ENCODE measurements at places on chromosomes 1 and 21. TPM values are rescaled to one million over a fixed set of nuclear protein-coding genes. Genes with fewer than 3 reads are reported as not detected.

PLEKHN1 gene
- 2.4 TPM for total RNA-seq

TNFRSF14 gene
- 77.4 TPM for total RNA-seq

DNA sequence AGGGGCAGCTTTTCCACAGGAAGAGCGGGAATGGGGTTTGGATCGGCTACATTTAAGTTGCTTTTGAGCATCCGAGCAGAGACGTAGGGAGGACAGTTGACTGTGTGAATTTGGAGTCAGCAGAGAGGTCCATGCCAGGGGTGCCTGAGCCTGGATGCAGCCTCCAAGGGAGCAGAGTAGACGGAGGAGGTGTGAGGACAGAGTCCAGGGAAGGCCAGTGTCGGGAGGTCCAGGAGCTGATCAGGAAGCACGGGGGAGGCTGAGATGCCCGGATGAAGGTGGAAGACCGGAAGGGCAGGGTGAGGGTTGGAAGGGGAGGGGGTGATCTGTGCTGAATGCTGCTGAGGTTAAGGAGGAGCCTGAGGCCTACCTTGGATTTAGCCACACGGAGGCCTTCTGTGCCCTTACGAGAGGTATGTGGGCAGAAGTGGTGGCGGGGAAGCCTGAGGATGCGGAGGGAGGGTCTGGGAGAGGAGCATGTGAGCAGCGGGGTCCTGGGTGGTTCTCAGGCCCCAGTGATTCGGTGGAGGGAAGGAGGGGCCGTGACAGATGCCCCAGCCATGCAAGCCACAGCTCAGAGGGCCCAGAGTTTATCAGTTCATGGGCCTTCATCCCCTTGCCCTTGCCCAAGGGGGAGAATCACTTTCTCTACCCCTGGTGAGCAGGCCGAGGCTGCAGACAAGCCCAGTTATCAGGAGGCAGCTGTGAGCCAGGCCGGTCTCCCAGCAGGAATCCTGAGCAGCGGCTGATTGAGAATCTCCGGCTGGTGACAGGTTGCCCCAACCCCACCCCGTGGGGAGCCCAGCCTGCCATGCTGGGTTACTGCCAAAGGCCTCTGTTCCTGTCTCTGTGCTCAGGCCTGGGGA, 54.0 kb upstream of the ACTL8 start:
- no peak for DNase-seq

DNA sequence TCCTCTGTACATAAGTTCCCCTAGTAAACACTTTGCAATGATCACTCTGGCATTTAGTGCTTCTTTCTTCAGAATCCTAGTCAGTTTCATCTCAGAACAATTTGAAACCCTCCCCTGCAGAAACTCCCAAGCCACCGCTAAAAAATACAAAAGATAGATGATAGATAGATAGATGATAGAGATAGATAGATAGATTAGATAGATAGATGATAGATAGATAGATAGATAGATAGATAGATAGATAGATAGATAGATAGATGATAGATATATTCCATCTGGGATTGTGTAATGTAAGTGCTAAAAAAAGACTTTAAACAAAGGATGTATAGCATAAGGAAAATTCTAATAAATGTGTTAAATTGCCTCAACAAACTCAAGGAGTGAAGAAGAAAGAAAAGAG, 212.6 kb upstream of the POGK start:
- no peak for DNase-seq

DNA sequence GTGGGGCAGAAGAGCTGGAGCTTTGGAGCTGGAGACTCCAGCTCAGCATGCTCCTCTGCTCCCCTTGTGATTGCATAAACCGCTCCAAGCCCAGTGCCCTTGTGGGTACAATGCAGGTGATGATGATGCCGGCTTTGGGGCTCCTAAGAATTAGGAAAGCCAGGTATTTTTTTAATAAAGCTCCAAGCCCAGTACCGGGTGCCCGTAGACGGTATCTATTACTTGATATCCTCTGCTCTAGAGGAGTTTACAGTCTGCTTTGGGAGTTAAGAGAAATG, 27.2 kb downstream of the TENT5C start:
- no peak for DNase-seq

DNA sequence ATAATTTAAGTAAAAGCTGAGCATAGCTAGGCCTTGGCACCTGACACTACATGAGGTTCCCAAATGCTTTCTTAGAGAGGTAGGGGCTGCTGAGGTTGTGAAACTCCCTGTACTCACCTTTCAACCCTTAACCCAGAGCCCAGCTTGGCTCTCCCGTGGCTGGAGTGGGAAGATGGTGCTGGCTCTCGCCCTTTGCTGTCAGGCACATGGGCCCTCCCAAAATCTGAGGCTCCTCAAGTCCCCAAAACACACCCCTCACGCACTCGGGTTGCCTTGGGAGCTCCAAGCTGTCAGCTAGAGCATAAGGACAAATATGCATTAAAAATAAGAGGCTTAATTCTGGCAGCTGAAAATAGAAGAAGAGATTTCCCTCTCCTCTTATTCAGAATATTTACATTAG, 46.7 kb upstream of the PLPPR4 start:
- no peak for DNase-seq

DNA sequence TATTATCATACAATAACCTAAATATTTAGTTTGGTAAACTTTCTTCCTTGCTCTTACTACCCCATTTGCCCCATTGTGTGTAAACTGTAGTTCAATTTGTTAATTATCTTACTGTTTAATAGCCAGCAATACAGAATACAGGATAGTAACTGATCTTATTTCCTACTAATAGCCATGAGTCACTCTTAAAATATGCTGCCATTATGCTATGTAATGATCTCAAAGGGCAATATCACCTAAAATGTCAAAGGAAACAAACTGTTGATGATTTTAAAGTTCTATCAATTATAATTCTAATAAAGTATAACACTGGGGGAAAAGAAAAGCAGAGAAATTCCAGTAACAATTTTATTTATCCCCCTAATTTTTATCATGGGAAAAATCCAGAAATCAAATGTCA, 4.3 kb downstream of the SLC30A1 start:
- no peak for DNase-seq

DNA sequence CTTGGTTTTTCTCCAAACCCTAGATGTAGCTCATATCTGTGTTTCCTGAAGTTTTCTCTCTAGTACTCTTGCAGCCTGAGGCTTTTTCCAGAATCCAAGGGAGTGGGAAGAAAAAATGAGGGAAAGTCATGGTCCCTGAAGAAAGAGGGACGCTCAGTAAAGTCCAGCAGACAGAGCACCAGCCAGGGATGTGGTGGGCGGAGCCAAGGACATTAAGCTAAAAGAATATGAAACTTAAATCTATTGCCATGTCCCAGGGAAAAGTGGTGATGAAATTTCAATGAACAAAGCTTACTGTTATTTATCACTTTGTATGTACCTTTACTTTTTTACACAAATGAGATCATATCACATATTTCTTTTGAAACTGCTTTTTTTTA, 430.2 kb downstream of the USP25 start:
- no peak for DNase-seq

DNA sequence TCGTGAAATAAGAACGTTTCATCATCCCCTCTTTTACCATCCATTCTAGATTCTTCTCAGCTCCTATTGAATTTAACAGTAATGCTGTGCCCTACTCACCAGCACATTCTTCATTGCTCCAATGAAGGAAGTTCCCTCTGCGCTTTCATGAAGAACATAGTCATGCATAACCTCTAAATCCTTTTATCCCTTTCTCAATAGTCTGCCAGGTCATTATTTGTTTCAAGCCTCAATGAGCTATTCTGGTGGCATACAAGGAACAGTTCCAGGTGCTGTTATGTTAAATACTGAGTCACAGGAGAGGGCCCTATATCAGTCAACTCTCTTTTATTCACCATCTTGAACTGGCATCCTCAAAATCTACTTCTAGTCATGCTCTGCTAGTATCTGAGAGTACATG, 381.0 kb downstream of the GPATCH2 start:
- no peak for DNase-seq

Measured in HT-29 (cell line).